B cell (primary cell): ENCODE measurements at places on chromosomes 5 and 9. TPM values are rescaled to one million over a fixed set of nuclear protein-coding genes. Genes with fewer than 3 reads are reported as not detected.

- no peak for DNase-seq
These were observed 355.1 kb upstream of the DAB2 start for GRCh38 chr5:39779831-39780230.

DNA sequence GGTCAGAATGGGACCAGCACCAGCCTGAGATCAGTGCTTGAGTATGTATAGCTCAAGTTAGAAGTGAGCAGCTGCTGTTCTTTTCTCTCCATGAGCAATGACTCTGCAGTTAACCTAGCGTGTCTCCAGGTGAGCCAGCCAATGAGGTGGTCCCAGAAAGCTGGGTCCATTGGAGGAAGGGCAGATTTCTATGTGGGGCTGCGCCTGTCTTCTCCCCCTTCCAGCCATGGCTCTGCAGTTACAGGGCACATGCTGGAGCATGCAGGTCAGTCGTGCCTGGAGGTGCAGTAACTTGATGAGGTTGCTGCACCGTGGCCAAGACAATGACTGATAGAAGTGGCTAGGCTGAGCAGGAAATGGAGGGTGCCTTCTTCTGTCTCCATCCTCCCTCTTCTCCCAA, 29.6 kb upstream of the CXCL14 start:
- DNase-seq, result no peak

- no peak for DNase-seq
These were observed 1330.4 kb upstream of the WWC1 start for GRCh38 chr5:166961028-166961427.

The FEM1C gene
- 18.2 and 18.7 TPM in 2 replicates for total RNA-seq

The FAM219A gene
- 16.0 and 17.3 TPM in 2 replicates for total RNA-seq

The MUSK gene
- total RNA-seq, result not detected in 2 replicates
